ENCODE measurements at places on chromosomes 11 and 22.

- H3K4me1 ChIP-seq = peaks cover 27% of the 10 kb centered on the region
- H3K36me3 ChIP-seq = peaks cover 4% of the 10 kb centered on the region
- H3K27ac ChIP-seq = no peak overlapping the region
Observed at GRCh38 chr11:45655012-45655283, 10.5 kb downstream of the CHST1 start.

DNA sequence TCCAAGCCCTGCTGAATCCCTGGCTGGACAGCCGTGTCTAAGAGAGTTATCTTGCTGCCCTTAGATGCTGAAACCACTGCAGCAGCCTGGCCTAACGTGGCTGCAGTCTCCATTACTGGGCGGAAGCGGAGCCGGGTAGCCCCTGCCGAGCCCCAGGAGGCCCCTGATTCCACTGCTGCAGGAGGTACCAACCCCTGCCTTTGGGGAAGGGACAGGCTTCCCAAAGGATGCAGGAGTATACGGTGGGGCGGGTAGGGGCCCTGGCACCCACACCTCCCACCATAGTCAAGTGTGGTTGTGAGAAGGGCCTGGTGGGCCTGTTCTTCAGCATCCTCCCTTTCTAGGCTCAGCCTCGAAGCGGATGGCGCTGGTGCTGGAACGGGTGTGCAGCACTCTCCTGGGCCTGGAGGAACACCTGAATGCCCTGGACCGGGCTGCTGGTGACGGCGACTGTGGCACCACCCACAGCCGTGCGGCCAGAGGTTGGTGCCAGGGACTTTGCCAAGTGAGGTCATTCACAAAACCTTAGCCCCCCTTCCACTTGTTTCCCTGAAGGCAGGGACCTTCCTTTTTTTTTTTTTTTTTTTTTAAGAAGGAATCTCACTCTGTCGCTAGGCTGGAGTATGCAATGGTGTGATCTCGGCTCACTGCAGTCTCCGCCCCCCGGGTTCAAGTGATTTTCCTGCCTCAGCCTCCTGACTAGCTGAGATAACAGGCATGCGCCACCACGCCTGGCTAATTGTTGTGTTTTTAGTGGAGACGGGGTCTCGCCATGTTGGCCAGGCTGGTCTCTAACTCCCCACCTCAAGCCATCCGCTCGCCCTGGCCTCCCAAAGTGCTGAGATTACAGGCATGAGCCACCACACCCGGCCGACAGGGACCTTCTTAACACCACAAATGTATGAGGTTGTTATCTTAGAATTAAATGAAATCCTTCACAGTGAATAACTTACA lies 11.0 kb downstream of the TKFC start:
- no peak overlapping the region for H3K27ac ChIP-seq
- H3K4me1 ChIP-seq = no peaks in the 10 kb centered on the region
- peaks cover 14% of the 10 kb centered on the region for H3K36me3 ChIP-seq
- H3K27me3 ChIP-seq = no peaks in the 10 kb centered on the region

- DNase-seq = no peak
- no peaks in the 10 kb centered on the region for H3K27me3 ChIP-seq
- H3K27ac ChIP-seq = no peak overlapping the region
- H3K36me3 ChIP-seq = peaks cover 13% of the 10 kb centered on the region
- H3K4me3 ChIP-seq = no peak overlapping the region
Observed at GRCh38 chr11:119179983-119180382, 5.3 kb upstream of the NHERF4 start.

GRCh38 chr22:29797351-29797750 lies 30.2 kb downstream of the UQCR10 start:
- DNase-seq = no peak
- no peak overlapping the region for H3K27ac ChIP-seq
- H3K4me1 ChIP-seq = peaks cover 28% of the 10 kb centered on the region
- peaks cover 26% of the 10 kb centered on the region for H3K36me3 ChIP-seq

DNA sequence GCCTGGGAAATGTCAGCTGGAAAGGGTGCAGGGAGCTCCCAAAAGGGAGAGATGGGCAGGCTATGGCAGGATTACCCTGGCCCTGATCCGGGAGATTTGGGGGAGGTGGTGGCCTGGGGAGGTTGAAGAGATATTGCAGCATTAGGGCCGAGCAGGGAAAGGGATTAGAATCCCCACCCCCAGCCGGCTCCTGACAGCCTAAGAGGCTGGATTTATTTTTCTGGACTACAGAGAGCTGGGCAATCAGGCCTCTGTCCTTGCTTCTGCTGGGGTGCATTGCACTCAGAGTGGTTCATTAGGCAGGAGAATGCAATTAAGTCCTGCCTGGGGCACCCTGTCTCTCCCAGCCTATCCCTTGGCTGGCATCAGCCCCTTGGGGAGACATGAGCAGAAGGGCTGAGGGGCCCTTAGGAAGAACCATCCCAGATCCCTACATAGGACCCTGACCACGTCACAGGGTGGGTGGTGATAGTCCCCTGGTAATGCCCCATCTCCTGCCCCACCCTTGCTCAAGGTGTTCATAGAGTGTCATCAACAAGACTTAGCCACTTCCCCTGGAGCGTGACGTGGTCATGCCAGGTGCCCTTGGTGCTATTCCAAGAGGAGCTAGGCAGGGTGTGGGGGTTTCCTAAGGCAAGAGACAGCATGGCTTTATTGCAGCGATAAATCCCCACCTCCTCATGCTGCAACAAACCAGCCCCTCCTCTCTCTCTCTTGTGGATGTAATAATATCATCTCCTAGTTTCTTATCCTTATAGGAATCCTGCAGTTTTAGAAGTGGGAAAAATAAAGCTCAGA lies 38.4 kb upstream of the KLHL35 start:
- H3K4me1 ChIP-seq = peaks cover 20% of the 10 kb centered on the region
- H3K36me3 ChIP-seq = no peaks in the 10 kb centered on the region
- H3K4me3 ChIP-seq = no peak overlapping the region

DNA sequence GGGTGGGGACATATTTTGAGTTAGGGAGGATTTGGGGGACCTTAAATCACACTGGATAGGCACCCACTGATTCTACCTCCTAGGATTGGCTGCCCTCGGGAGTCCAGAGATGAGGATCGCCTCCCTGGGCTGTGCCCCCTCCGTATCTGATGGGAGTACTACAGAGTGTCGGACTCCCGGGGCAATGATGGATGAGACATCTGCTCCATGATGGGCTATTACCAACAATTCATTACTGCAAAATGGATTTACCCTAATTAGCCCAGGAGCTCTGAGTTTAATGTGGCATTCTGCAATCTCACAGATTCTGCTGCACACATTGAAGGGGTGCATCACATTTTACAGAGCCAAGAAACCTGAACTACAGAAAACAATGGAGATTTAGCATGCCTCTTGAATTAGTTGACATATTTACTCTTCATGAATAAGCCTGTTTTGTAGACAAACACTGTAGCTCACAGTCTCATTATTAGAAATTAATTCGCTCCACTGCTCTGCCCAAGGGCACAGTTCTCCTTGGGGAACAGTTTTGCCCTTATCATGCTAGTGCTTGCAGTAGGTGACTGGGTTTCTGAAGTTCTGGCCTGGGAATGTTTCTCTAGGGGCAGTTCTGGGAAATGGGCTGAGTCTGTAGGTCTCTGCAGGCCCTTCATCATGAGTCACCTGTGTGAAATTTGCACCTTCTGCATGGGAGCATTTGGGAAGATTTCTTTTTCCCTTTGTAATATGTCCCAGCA lies 217.1 kb upstream of the PLET1 start:
- H3K36me3 ChIP-seq = peaks cover 2% of the 10 kb centered on the region
- peaks cover 45% of the 10 kb centered on the region for H3K27me3 ChIP-seq
- no peak for DNase-seq
- no peaks in the 10 kb centered on the region for H3K4me1 ChIP-seq

GRCh38 chr22:42716221-42716620 lies 4.4 kb downstream of the A4GALT start:
- H3K27me3 ChIP-seq = no peaks in the 10 kb centered on the region
- no peak overlapping the region for H3K27ac ChIP-seq
- no peak overlapping the region for H3K4me3 ChIP-seq

DNA sequence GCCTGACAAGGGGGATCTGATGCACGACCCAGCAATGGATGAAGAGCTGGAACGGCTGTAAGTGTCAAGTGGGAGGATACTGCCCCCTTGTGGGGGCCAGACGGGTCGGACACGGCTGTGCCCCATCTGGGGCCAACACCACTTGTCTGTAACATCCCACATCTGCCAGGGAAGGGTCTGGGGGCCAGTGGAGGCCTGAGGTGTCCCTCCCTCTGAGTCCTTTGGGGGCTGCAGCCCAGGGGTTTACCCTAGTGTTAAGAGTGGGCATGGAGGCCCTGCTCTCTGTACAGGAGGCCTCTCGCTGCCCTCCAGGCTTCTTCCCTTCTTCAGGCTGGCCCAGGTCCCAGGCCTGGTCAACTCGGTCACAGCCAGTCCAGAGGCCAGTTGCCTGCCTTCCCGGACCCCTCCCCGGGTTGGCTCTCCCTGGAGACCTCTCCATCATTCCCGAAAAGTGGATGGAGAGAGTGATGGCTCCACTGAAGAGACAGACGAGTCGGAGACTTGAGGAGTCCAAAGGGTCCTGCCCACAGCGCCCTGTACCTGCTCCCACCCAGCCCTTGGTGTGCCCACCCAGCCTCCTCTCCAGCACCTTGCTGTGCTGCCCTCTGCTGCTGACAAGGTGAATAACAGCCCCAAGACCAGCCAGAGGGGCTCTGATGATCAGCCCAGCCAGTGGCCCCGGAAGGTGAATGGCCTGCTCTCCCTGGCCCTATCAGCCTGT lies 15.4 kb downstream of the ARFGAP2 start:
- peak overlapping the region; percentile 45 for H3K27ac ChIP-seq
- H3K36me3 ChIP-seq = peaks cover 8% of the 10 kb centered on the region
- no peaks in the 10 kb centered on the region for H3K27me3 ChIP-seq
- DNase-seq = no peak

- H3K4me1 ChIP-seq = peaks cover 19% of the 10 kb centered on the region
- no peak overlapping the region for H3K4me3 ChIP-seq
- H3K36me3 ChIP-seq = no peaks in the 10 kb centered on the region
- no peak overlapping the region for H3K27ac ChIP-seq
- no peak for DNase-seq
Observed at GRCh38 chr22:29867260-29867659, 15.7 kb upstream of the MTMR3 start.

- H3K27me3 ChIP-seq = peaks cover 9% of the 10 kb centered on the region
- DNase-seq = no peak
- peaks cover 9% of the 10 kb centered on the region for H3K36me3 ChIP-seq
Observed at GRCh38 chr11:124762105-124762623, at the start of gene ESAM. ESAM (minus strand) TSS chr11:124762290; CDS start chr11:124762154, 136 bp downstream.

DNA sequence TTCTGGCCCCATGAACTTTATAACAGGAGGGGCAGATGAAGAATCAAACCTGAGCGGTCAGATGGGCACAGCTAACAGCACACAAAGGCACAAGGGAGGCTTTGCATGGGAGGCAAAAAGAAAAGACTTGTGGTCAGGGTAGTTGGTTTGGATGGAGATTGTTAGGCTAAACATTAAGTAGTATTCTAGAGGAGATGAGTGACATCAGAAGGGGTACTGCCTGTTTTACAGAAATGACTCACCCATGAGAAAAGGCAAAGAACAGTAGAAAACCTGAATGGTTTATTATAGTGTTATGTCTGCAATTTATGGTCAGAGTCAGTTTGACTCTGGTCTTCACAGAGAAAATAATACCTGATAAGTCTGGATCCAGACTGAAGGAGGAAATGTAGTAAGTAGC lies 129.8 kb upstream of the KIRREL3 start:
- no peak for DNase-seq
- peaks cover 22% of the 10 kb centered on the region for H3K27me3 ChIP-seq
- H3K4me1 ChIP-seq = no peaks in the 10 kb centered on the region
- no peak overlapping the region for H3K4me3 ChIP-seq
- no peak overlapping the region for H3K27ac ChIP-seq
- no peaks in the 10 kb centered on the region for H3K36me3 ChIP-seq

DNA sequence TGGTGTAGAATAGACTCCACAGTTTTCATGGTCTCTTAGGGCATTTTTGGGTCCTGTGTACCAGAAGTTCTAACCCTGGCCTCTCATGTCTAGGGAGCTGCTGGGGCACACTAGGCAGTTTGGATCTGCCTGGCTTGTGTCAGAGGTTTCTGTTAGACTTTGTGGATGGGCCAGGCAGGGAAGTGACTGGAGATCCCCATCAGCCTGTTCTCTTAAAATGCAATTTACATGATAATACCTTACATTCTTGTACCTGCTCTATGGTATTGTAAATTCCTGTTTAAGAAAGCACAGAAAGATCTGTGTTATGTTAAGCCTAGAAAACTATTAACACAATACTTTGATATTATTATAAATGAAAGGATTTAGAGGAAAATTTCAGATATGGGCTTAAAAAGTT lies 104.0 kb downstream of the ARHGAP42 start:
- no peak overlapping the region for H3K27ac ChIP-seq
- H3K27me3 ChIP-seq = no peaks in the 10 kb centered on the region
- H3K4me3 ChIP-seq = no peak overlapping the region
- peaks cover 30% of the 10 kb centered on the region for H3K4me1 ChIP-seq

GRCh38 chr11:2686360-2687222 lies 13.2 kb downstream of the KCNQ1OT1 start:
- peak; percentile 54 for DNase-seq
- H3K27ac ChIP-seq = no peak overlapping the region
- peaks cover 3% of the 10 kb centered on the region for H3K36me3 ChIP-seq

- H3K4me3 ChIP-seq = no peak overlapping the region
- no peak for DNase-seq
- peaks cover 27% of the 10 kb centered on the region for H3K36me3 ChIP-seq
- H3K4me1 ChIP-seq = no peaks in the 10 kb centered on the region
- H3K27ac ChIP-seq = no peak overlapping the region
Observed at GRCh38 chr22:42834177-42834949, 22.7 kb downstream of the ARFGAP3 start.

DNA sequence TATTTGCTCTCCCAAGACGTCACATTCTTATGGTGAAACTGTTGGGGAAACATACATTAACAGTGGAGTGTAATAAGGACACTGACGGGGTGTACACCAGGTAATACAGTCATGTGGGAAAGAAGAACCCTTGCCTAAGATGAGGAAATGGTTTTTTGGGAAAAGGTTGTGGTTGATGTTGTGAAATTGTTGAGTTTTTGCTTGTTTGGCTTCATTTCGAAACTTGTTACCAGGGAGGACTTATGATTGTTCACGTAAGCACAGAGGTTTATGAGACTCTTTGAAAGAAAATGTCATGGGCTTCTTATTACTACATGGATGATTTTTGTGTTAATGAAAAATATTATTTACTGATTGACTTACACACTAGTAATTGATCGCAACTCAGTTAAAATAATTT lies 16.8 kb downstream of the ANO3 start:
- no peak for DNase-seq
- H3K27ac ChIP-seq = no peak overlapping the region
- no peaks in the 10 kb centered on the region for H3K4me1 ChIP-seq
- no peaks in the 10 kb centered on the region for H3K36me3 ChIP-seq
- H3K4me3 ChIP-seq = no peak overlapping the region
- peaks cover 5% of the 10 kb centered on the region for H3K27me3 ChIP-seq

- H3K27me3 ChIP-seq = no peaks in the 10 kb centered on the region
- DNase-seq = no peak
- no peak overlapping the region for H3K4me3 ChIP-seq
- H3K4me1 ChIP-seq = peaks cover 32% of the 10 kb centered on the region
- H3K27ac ChIP-seq = peak overlapping the region; percentile 53
- H3K36me3 ChIP-seq = peaks cover 4% of the 10 kb centered on the region
Observed at GRCh38 chr11:116931206-116931953, 94.0 kb upstream of the APOA1 start.

GRCh38 chr11:42271306-42271705 lies 811.9 kb upstream of the LRRC4C start:
- peaks cover 2% of the 10 kb centered on the region for H3K27me3 ChIP-seq
- H3K36me3 ChIP-seq = no peaks in the 10 kb centered on the region
- no peak overlapping the region for H3K27ac ChIP-seq
- H3K4me1 ChIP-seq = no peaks in the 10 kb centered on the region
